Gastrocnemius medialis (tissue), 4 donors: ENCODE measurements at places on chromosomes 16 and 17. TPM values are rescaled to one million over a fixed set of nuclear protein-coding genes. Genes with fewer than 3 reads are reported as not detected.

GRCh38 chr17:9536061-9536460, 39.6 kb downstream of the STX8 start:
- no peaks in the 10 kb centered on the region for H3K27me3 ChIP-seq
- H3K4me3 ChIP-seq = no peak overlapping the region
- no peaks in the 10 kb centered on the region for H3K36me3 ChIP-seq
- no peaks in the 10 kb centered on the region for H3K4me1 ChIP-seq

The SSTR5 gene
- not detected for total RNA-seq

- H3K36me3 ChIP-seq = no peaks in the 10 kb centered on the region
- no peak overlapping the region for H3K4me3 ChIP-seq
- H3K27ac ChIP-seq = no peak overlapping the region
- no peaks in the 10 kb centered on the region for H3K27me3 ChIP-seq
Observed at GRCh38 chr16:66468321-66468965, 41.3 kb downstream of the BEAN1 start.

The CD7 gene
- total RNA-seq = 1.7 TPM

DNA sequence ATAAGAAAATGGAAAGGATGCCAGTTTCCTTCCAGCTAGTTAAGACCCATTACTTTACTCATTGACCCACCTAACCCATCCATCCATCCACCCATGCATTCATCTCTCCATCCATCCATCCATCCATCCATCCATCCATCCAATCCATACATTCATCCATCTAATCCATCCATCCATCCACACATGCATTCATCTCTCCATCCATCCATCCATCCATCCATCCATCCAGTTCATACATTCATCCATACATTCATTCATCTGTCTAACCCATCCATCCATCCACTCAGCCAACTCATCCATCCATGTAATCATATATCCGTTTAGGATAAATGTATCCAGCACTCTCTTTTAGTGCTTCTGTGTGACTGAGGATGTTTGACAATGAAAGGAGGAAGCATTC, 178.8 kb upstream of the CACNG3 start:
- no peak overlapping the region for H3K4me3 ChIP-seq
- no peak overlapping the region for H3K27ac ChIP-seq
- H3K4me1 ChIP-seq = no peaks in the 10 kb centered on the region
- no peaks in the 10 kb centered on the region for H3K36me3 ChIP-seq
- no peak for DNase-seq
- no peaks in the 10 kb centered on the region for H3K27me3 ChIP-seq

DNA sequence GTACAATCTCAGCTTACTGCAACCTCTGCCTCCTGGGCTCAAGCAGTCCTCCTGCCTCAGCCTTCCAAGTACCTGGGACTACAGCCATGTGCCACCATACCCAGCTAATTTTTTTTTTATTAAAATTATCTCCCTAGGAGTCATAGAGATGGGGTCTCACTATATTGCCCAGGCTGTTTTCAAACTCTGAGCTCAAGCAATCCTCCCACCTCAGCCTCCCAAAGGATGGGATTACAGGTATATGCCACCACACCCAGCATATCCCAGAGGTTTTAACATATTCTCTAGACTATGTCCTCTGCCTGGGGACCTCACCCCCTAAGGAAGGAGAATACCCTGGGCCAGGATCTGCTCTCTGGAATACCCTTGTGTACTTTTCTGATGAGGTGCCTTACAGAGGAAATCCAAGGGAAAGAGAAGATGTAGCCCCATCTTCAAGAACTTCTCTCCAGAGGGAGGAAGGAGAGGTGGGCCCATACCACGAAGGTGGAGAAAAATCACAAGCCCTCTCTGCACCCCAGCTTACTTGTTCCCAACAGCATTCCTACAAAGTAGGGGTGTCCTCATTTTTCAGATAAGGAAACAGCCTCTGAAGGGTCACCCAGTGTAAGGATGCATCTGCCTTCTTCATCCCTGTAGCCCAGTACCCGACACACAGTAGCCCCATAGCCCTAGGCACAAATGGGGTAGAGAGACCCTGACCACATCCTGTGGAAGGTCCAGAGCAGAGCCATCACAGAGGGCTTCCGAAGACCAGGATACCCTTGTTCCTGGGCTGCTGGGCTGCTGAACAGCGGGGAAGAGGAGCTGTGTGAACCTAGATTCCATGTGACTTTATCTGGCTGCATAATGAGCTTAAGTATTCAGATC, 151.6 kb downstream of the SOCS1 start:
- H3K4me3 ChIP-seq = no peak overlapping the region
- H3K27me3 ChIP-seq = no peaks in the 10 kb centered on the region
- no peak for DNase-seq
- peak overlapping the region; percentile 34 for H3K27ac ChIP-seq
- H3K4me1 ChIP-seq = peaks cover 36% of the 10 kb centered on the region

The RNF43 gene
- total RNA-seq = not detected

- H3K4me3 ChIP-seq = no peak overlapping the region
- no peaks in the 10 kb centered on the region for H3K27me3 ChIP-seq
- no peak overlapping the region for H3K27ac ChIP-seq
- H3K36me3 ChIP-seq = no peaks in the 10 kb centered on the region
Observed at GRCh38 chr17:6186998-6187397, 116.8 kb downstream of the WSCD1 start.

GRCh38 chr16:87391324-87391949, 699 bp upstream of the MAP1LC3B start:
- DNase-seq = peak; percentile 57
- H3K36me3 ChIP-seq = no peaks in the 10 kb centered on the region
- peak overlapping the region; percentile 97 for H3K27ac ChIP-seq
- peaks cover 51% of the 10 kb centered on the region for H3K4me1 ChIP-seq
- H3K27me3 ChIP-seq = no peaks in the 10 kb centered on the region
- H3K4me3 ChIP-seq = peak overlapping the region; percentile 79

DNA sequence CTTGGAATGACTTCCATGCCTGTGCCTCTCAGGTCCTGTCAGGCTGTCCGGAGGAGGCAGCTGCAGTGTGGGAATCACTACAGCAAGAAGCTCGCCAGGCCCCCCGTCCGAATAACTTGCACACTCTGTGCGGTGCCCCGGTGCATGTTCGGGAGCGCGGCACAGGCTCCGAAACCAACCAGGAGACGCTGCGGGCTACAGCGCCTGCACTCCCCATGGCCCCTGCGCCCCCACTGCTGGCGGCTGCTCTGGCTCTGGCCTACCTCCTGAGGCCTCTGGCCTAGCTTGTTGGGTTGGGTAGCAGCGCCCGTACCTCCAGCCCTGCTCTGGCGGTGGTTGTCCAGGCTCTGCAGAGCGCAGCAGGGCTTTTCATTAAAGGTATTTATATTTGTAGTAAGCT, 1.3 kb downstream of the NRN1L start:
- no peak for DNase-seq
- no peaks in the 10 kb centered on the region for H3K27me3 ChIP-seq
- H3K4me1 ChIP-seq = peaks cover 41% of the 10 kb centered on the region
- H3K4me3 ChIP-seq = no peak overlapping the region
- H3K36me3 ChIP-seq = peaks cover 21% of the 10 kb centered on the region

DNA sequence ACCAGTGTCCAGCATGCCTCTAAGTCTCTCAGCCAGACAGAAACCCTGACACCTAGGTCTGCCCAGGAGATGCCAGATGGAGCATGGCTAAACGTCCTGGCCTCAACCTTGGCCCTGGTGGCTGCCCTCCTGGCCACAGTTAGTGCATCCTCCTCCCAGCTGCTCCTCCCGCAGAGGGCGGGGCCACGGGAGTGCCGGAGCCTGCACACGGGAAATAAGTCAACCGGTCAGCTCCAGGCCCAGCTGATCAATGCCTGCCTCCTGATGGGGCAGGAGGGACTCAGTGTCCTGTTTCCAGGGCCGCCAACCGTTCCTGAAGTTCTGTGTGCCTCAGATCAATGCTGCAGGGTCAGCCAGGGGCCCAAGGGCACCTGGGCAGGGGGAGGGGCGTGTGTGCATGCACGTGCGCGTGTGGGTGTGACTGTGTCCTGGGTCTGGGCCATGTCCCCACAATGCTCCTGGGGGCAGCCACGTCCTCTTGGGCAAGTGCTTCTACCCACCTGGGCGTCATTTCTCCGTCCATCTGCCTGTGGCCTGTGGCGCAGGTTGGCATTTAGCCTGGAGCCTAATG, 4.6 kb upstream of the KCNJ12 start:
- H3K27me3 ChIP-seq = no peaks in the 10 kb centered on the region
- no peak overlapping the region for H3K4me3 ChIP-seq
- no peak for DNase-seq

- H3K4me3 ChIP-seq = no peak overlapping the region
- no peak for DNase-seq
- no peaks in the 10 kb centered on the region for H3K36me3 ChIP-seq
- no peaks in the 10 kb centered on the region for H3K4me1 ChIP-seq
- H3K27me3 ChIP-seq = peaks cover 13% of the 10 kb centered on the region
- H3K27ac ChIP-seq = no peak overlapping the region
Observed at GRCh38 chr17:43935926-43936261, 6.4 kb downstream of the PPY start.

DNA sequence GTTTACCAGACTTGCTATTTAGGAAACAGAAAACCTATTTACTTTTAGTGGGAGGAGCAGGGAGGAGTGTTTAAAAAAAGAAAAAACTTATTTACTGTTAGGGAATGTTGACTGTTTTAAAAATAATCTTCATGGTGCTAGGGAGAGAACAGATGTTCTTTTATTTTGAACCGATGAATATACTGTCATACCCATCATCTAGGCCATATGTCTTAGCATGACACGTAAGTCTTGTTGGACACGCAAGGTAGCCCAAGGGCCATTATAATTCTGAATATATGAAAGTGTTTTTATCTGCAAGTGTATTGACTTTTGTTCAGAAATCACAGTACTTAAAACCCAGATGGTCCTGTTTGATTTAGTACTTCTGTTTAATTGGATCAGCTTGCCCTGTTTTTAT, 11.6 kb downstream of the WIPF2 start:
- H3K36me3 ChIP-seq = peaks cover 20% of the 10 kb centered on the region
- no peak for DNase-seq
- no peak overlapping the region for H3K4me3 ChIP-seq
- H3K27ac ChIP-seq = no peak overlapping the region
- H3K27me3 ChIP-seq = no peaks in the 10 kb centered on the region

The KCNG4 gene
- total RNA-seq = not detected

DNA sequence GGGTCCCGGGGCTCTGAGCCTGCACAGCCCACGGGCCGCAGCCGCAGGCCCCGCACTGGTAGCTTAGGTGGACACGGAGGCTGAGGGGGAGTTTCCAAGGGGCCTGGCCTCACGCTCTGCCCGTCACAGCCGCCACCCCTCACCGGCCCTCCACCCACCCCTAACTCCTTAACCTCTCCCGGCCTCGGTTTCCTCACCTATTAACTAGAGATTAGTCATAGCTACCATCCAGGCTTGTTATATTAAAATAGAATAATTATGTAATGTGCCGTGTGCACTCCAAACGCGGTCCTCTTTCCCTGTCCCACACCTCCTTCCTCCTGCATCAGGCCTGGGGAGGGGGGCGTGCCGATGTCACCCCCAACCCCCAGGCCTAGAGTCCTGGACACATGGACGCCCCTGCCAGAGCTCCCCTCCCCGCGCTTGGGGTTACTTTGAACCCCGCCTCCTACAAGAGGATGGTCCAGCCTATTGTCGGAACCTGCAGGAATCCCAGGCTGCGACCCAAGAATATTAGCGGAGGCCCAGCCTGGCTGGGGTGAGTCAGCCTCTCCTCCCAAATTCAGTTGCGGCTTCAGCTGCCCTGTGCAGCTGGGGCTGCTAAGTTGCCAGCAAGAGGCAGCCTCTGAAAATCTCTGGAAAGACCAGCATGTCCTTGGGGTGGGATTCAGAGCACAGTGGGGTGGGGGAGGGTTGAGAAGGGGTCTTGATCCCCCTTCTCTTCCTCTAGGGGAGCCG, 17.3 kb downstream of the SOCS3 start:
- no peaks in the 10 kb centered on the region for H3K27me3 ChIP-seq
- H3K4me3 ChIP-seq = peak overlapping the region; percentile 57
- peaks cover 59% of the 10 kb centered on the region for H3K4me1 ChIP-seq
- H3K36me3 ChIP-seq = no peaks in the 10 kb centered on the region

- no peak overlapping the region for H3K4me3 ChIP-seq
- no peak for DNase-seq
- peak overlapping the region; percentile 71 for H3K27ac ChIP-seq
- no peaks in the 10 kb centered on the region for H3K36me3 ChIP-seq
- H3K27me3 ChIP-seq = no peaks in the 10 kb centered on the region
Observed at GRCh38 chr17:1447052-1447451, 9.0 kb downstream of the CRK start.

GRCh38 chr17:27049104-27049784, 244.7 kb upstream of the WSB1 start:
- no peak overlapping the region for H3K4me3 ChIP-seq
- H3K27me3 ChIP-seq = no peaks in the 10 kb centered on the region
- no peaks in the 10 kb centered on the region for H3K36me3 ChIP-seq
- DNase-seq = no peak

DNA sequence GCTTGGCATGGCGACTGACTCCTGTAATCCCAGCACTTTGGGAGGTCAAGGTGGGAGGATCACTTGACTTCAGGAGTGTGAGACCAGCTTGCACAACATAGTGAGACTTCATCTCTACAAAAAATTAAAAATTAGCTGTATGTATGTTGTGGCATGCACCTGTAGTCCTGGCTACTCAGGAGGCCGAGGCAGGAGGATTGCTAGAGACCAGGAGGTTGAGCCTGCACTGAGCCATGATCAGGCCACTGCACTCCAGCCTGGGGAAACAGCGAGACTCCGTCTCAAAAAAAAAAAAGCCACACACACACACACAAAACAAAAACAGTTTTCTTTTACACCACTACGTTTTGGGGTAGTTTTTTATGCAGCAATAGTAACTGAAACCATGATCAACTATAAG, 89.0 kb upstream of the DHX40 start:
- no peak overlapping the region for H3K4me3 ChIP-seq
- H3K27ac ChIP-seq = no peak overlapping the region
- no peaks in the 10 kb centered on the region for H3K36me3 ChIP-seq
- no peak for DNase-seq
- no peaks in the 10 kb centered on the region for H3K27me3 ChIP-seq

The ZNF205 gene
- 4.9 TPM for total RNA-seq

DNA sequence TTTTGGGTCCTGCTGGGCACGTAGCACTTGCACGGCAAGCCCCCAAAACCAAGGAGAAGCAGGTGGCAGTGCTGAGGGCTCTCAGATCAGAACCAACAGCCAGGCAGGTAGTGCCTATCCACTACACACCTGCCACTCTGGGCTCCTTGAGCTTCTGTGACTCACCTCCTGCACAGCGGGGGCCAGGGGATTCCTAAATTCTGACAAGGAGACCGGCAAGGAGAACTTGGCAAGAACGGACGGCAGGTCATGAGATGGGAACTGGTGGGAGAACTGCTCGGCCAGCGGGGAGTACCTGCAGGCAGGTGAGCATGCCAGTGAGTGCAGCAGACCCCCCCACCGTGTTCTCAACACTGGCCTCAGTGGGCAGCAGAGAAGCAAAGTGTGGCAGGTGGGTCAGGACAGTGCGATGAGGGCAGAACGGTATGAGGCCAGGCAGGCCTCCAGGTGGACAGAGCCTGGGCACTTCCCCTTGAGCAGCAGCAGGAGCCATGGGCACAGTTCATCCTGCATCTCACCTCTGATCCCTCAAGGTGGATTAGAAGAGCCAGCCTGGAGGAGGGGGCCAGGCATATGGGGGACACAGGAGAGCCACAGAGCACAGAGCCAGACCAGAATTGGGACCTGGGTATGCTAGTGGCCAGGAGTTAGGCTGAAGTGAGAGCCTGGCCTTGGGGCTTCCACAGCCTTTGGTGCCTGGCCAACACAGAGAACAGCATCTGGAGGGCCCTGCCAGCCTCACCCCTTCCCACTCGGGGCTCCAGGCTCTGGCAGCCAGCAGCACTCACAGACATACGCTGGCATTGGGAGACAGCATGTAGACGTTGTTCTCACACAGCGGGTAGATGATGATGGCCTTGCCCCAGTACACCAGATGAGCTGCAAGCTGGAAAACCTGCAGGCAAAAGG, 14.7 kb downstream of the MPG start:
- H3K27ac ChIP-seq = peak overlapping the region; percentile 81
- DNase-seq = no peak
- peaks cover 25% of the 10 kb centered on the region for H3K4me1 ChIP-seq
- no peak overlapping the region for H3K4me3 ChIP-seq
- no peaks in the 10 kb centered on the region for H3K27me3 ChIP-seq

- H3K36me3 ChIP-seq = no peaks in the 10 kb centered on the region
Observed at GRCh38 chr16:89257281-89257731, 39.8 kb downstream of the ZNF778 start.

The ZFPM1 gene
- total RNA-seq = 0.66 TPM
